ENCODE measurements at places on chromosomes 16 and 17.

GRCh38 chr17:46915596-46915995, 7.4 kb upstream of the GOSR2 start:
- DNase-seq, result no peak

GRCh38 chr17:77476931-77477805, 336.4 kb downstream of the SEC14L1 start:
- DNase-seq, result peak; percentile 38

DNA sequence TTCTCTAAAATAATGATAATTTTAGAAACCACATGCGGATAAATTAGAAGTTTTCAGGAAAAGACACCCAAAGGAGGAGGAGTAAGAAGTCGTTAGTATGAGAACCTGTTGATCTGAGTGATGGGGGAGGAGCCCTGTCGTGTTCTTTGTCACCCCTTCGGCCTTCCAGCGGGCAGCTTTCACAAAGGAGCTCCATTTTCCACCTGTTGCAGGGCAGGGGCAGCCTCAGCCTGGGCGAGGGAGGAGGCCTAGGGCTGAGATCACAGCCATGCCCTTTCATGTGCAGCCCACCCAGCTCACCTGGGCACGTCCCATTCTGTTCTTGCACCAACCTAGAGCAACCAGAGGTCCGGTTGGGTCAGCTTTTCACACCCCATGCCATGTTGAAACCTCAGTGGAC, 5.3 kb downstream of the DUSP14 start:
- DNase-seq, result no peak

DNA sequence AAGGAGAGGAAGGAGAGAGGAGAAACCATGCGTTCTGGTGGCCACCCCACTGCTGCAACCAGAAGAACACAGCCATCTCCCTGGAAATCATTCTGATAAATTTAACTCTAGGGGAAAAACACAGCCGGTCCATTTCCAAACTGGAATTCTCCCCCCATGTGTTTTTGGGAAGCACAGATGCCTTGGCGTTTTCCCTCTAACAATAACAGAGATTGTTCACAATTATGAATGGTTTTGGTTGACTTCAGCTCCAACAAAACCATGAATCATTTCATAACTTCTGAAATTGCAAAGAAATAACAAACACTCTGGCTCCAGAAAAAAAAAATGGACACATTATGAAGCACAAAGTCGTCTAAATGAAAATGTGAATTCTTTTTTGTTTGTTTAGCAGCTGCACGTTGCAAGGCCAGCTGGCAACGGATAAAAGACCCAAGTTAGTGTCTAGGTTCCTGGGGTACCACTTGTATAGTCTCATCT, 46.2 kb downstream of the GNAO1 start:
- DNase-seq, result no peak

DNA sequence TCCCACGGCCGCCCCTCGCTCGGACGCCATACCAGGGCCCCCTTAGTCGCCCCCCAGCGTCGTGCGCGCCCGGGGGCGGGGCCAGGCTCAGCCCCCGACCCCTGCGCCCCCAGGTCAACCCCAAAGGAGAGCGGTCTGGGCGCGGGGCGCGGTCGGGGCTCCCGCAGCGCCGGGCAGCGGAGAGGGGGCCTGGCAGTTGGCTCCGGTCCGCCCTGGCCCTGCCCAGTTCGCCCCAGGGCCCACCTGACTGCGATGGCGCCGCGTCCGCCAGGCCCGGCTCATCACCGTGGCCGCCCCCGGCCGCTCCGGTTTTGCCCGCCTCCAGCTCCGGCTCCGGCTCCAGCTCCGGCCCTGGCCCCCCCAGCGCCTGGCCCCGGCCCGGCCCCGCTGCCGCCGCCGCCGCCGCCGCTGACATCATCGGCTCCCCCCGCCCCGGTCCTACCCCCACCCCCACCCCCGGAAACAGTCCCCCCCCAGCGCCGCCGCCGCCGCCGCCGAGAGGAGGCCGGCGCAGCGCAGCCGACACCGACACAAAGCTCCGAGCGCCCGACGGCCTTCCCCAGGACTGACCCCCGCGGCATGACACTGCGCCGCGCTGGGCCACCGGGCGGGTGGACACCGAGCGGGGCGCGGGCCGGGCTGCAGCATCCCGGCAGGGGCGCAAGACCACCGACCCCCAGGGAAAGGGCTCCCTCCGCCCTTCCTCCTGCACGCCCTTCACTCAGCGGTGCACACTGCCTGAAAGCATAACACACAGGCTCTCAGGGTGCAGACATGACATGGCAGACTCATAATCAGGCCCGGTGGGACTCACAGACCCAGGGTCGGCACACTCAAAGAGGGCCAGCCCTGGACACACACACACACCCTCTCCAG, at the start of gene ZBTB4:
ZBTB4 (minus strand) TSS at position 419 of the 876 bp plus-strand sequence. CDS start 12,830 bp downstream, outside the sequence.
- DNase-seq, result no peak

DNA sequence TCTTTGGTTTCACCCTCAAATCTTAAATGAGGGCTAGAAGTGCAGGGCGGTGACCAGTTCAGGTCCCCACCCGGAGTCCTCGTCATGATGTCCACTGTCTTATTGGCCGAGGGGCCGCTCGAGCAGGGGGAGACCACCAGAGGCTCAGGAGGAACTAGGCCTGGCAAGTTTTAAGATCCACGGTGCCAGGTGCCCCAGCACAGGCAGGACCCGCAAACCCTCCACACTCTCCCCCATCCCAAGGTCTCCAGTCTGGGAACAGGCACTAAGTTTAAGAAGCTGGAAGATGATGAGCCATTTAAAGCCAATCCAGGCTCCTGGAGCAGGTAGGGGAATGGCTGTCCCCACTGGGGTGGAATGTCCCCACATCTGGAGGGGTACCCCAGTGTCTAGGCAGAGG, 4.1 kb downstream of the DLX3 start:
- no peak for DNase-seq

- no peak for DNase-seq
These were observed 8.6 kb downstream of the RIPOR1 start for GRCh38 chr16:67537270-67537635.

- DNase-seq, result no peak
These were observed 1687.5 kb downstream of the TP53TG3F start for GRCh38 chr16:35146723-35147458.

GRCh38 chr17:73802314-73802713, 158.1 kb upstream of the SDK2 start:
- DNase-seq, result no peak

DNA sequence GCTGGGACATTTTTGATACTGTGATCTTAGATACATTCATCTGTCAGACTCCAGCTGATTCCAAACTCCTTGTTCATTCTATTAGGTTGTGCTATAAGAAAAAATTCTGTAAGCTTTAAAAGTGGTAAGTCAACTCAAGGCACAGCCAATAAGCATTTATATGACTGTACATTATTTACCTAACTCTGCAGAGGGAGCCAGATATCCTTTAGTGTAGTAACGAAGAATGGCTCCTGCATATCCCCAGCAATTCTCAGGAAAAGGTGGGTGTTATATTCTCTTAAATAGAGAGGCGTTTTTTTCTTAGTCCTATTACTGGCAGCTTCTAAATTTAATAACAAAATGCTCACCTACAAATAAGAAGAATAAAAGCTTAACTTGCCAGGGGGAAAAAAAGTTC, 374.3 kb upstream of the GOT2 start:
- no peak for DNase-seq

GRCh38 chr17:75267411-75268232, 3.4 kb downstream of the MIF4GD start:
- no peak for DNase-seq

GRCh38 chr17:47945529-47946508, 4.4 kb downstream of the PNPO start:
- DNase-seq, result no peak

DNA sequence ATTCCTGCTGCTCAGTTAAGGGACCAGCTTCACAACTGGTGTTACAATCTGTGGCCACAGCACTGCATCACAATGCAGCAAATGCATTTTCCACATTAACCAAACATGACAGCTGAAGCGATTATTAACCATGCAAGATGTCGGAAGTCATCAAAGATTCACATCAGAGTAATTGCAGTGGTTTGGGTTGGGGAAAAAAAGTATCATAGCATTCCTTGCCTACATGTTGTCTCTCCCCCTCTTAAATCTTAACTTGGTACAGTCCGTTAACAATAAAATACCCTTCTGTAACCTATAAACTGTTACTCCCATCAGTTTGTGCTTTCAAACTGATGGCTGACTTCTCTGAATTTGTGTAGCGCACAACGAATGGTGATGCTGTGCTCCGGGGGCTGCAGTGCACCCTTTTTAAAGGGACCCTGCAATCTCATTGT, 51.6 kb downstream of the NUP93 start:
- peak; percentile 16 for DNase-seq

DNA sequence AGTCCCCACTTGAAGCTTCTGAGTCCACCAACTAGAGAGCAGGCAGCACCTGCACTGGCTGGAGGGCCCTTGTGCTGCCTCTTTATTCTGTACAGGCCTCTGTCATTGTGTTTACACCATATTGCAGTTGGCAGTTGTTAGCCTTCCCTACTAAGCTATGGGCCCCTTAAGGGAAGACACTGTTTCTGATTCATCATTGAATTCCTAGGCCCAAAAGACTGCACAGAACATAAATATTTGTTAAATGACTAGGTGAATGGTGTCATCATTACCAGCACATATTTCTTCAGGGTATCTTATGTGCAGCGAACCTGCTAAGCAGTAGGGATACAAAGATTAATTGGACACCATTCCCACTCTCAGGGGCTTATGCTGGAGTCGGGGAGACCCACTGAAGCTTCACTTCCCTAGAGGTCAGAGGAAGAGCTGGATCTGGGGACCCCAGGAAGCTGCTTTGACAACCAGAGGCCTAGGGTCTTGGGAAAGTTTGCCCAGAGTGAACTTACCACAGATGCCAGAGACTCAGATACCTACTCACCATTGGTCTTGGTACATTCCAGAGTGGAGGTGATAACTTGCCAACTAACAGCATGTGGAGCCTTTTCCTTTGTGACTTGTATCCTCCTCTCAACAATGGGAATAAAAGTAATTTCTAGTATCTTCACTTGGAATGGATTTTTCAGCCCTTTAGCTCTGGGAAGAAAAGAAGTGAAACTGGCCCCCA, 28.7 kb upstream of the DDX52 start:
- no peak for DNase-seq

- no peak for DNase-seq
These were observed 60.4 kb downstream of the DYNLRB2 start for GRCh38 chr16:80601182-80601581.

- DNase-seq, result no peak
These were observed 47.1 kb downstream of the SRCIN1 start for GRCh38 chr17:38558728-38559050.

- DNase-seq, result no peak
These were observed 235.1 kb downstream of the ZNF423 start for GRCh38 chr16:49620869-49621240.

GRCh38 chr16:56447286-56447685, 3.8 kb downstream of the NUDT21 start:
- no peak for DNase-seq

GRCh38 chr17:36750316-36750885, 149.0 kb downstream of the MRM1 start:
- DNase-seq, result no peak

DNA sequence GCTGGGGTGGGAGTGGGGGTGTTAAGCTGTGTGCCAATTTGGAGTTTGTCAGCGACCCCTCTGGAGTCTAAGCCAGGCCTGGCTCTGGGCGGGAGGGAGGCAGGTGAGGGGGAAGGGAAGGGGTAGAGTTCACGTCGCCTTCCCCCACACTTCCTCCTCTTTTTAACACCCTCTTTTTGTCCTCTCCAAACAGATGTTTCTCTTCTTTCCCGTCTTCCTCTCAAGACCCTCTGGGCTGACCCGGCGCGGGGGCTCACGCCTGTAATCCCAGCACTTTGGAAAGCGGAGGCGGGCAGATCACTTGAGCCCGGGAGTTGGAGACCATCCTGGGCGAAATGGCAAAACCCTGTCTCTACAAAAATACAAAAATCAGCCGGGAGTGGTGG, 3.3 kb downstream of the HOXB1 start:
- no peak for DNase-seq

DNA sequence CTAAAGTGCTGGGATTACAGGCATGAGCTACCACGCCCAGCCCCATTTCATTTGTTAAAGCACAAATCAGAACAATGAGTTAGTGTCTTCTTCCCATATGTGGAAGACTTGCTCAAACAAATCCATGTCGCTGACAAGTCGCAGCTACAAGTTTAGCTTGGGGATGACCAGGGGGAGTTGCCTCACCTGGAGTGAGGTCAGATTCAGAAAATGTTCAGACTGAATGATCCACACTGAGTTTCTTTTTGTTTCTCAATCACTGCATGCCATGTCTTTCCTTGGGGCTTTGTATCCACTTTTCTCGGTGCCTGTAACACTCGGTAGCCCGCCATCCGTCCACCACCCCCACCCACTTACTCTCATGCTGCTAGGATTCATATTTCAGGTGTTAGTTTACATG, 437.3 kb upstream of the DYNLRB2 start:
- DNase-seq, result no peak

GRCh38 chr16:31250782-31251384, 8.9 kb upstream of the ITGAM start:
- DNase-seq, result no peak

DNA sequence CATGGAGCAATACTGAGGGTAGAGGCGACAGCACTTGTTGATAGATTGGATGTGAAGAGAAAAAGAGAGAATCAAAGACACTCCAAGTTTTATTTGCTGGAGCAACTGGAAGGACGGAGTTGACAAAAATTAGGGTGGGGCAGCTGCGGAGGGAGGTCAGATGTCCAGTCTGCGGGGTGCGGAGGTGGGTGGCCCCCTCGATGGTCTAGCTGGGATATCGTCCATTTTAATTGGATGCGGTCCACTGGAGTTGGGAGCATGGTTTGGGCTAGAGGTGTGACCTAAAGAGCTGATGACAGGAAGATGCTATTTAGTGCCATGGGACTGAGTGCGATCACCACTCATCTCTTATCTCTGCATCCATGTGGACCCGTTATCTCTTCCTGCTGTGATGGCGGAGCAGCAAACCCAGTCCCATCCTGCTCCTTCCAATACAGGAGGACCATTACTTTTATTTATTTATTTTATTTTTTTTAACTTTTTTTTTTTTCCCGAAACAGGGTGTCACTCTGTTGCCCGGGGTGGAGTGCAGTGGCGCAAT, 48.3 kb upstream of the CBX4 start:
- DNase-seq, result no peak

- DNase-seq, result no peak
These were observed 53.9 kb upstream of the ACSF3 start for GRCh38 chr16:89039756-89040155.

- DNase-seq, result no peak
These were observed 267.7 kb downstream of the ABCC12 start for GRCh38 chr16:47888142-47888541.

- DNase-seq, result no peak
These were observed 567 bp downstream of the UBB start for GRCh38 chr17:16381496-16381820.

Measured in NCI-H1694 (cell line).